ENCODE measurements at places on chromosomes 5 and 9.

- no peak for DNase-seq
Measured at GRCh38 chr5:171628633-171628974, 157.0 kb upstream of the SMIM23 start.

DNA sequence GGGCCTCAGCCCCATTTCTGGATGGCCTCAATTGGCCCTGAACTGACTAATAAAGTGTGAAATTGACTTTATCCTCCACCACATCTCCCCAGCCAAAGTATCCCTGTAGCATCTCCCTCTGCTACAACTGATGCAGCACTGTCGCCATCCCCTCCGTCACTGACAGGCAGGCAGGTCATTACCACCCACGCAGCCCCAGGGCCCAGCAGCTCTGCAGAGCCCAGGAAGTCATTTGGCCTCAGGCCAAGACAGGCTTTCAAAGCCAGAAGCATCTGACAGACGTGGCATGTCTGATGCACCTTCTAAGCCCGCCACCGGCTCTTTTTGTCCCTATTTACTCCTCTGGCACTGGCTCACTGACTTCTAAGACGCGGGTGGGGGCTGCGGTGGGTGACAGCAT lies 65.3 kb downstream of the ARHGEF37 start:
- DNase-seq: peak; percentile 35

GRCh38 chr9:114281473-114282103 lies 41.3 kb upstream of the ORM1 start:
- DNase-seq: no peak

GRCh38 chr9:26746357-26747072 lies 146.1 kb downstream of the CAAP1 start:
- no peak for DNase-seq

GRCh38 chr5:171914726-171915338 lies 91.6 kb downstream of the FBXW11 start:
- DNase-seq: no peak

GRCh38 chr5:59416026-59416425 lies 477.5 kb downstream of the PDE4D start:
- DNase-seq: no peak

GRCh38 chr5:134590992-134591659 lies 41.5 kb downstream of the SAR1B start:
- DNase-seq: no peak

DNA sequence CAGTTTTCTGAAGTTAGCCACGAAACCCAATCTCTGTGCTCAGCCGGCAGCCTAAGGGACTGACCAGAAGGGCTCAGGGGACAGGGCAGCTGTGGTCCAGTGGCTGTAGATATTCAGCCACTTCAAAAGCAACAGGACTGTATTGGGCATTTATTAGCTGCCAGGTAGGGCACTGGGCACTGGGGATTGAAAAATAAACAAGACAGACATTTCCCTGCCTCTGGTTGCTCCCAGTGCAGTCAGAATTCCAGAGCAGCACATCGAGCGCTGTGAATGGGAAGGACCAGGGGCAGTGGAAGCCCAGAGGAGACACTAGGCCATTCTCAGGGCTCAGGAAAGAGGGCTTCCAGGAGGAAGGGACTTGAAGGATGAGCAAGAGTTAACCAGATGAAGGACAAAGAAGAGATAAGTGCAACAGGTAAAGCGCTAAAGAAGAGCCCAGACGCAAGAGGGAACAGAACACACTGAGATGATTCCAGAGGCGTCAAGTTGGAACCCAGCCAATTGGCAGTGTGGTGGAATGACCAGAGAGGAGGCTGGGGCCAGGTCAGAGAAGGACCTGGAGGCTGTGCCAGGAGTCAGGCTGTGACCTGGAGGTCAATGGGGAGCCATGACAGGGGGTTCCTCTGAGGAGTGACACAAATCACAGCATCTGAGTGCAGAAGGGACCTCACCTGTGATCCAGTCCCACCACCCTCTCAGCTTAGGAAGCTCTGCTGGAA lies 122.5 kb upstream of the ZNF618 start:
- no peak for DNase-seq

DNA sequence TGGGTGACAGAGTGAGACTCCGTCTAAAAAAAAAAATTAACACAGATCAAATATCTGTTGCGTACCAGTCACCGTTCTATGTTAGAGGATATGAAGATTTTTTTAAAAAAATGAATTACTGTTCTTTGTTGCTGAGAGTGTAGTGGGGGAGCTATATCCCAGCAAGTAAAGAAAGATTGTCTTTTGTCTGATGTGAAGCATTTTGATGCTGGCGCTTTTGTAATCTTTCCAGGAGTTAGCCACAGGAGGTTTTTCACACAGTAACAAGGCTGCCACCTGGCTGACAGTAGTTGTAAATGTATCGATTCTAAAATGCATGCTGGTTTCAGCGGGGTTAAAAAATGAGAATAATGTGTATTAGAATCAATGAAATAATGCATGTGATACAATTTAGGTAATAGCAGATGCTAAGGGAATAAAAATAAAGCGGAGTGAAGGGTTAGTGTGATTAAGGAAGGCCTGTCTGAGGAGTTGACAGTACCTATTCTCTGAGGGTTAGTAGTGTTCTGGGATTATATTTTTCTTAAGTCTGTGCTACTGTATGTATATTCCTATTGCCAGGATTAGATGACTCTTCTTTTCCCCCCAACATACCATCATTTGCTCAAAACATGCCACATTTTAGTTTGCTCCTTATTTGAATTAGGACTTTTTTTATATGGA lies 3.4 kb downstream of the LMNB1 start:
- peak; percentile 63 for DNase-seq

DNA sequence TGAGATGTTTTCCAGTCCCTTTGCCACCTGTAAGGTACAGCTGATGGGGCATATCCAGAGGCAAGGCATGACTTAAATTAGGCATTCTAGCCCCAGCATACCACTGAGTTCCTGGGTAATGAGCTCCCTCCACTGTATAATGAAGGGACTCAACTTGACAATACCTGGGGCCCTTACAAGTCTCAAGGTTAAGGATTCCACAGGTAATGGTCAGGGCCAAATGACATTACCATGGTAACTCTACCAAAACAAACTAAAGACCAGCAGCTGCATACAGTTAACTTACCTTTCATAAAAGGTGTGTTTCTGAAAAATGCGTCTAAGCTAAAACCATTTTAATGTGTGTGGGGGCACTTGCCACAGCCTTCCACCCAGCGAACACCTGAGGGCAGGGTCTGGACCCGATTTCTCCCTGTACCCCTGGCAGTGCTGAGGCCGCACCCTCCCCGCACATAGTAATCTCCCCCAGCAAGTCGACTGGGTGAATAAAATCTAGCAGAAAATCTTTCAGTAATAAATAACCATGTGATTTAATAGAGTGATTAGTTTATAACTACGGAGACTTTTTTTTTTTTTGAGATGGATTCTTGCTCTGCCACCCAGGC lies 24.2 kb downstream of the CCDC69 start:
- DNase-seq: no peak

GRCh38 chr5:83151821-83152220 lies 74.5 kb downstream of the XRCC4 start:
- DNase-seq: no peak

DNA sequence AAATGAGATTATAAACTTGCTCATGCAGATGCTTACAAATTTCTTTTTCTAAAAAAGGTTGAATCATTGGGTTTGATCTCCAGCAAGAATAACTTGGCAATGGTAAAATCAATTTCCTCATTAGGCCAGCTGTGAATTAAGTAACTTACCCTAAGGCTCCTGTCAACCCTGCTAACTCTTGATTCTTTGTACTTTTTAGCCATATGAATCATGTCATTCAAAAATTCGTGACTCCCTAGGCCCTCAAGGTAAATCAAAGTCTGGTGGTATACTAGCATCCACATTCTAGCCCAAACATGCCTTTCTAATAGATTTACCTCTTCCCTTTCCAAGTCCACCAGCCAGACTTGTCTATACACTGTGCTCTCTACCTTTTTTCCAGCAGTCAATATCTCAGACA lies 420.8 kb upstream of the BRINP1 start:
- DNase-seq: no peak
